ENCODE measurements at places on chromosomes 6 and 20.
A peak's percentile ranks its signal among the peaks of the same experiment; 100 is the strongest.

- no peak for DNase-seq
These were observed 201.3 kb upstream of the BTBD3 start for GRCh38 chr20:11716239-11716944.

DNA sequence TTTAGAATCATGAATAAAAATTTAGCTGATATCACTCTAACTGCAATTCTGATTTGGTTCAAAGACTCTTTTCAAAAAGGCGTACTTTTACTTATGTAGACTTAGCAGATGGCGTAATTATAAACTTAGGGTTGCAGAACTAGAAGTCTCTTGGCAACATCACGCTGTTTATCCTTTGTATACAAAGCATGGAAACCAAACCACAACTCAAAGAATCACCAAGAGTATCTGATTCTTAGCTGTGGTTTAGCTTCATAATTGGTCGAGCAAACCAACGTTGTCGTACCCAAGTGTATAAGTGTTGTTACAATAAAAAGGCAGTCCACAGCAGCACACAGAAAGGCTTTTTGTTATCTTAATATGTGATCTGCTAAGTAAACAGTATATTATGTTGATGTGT is 18.2 kb downstream of the STMND1 start:
- no peak for DNase-seq

DNA sequence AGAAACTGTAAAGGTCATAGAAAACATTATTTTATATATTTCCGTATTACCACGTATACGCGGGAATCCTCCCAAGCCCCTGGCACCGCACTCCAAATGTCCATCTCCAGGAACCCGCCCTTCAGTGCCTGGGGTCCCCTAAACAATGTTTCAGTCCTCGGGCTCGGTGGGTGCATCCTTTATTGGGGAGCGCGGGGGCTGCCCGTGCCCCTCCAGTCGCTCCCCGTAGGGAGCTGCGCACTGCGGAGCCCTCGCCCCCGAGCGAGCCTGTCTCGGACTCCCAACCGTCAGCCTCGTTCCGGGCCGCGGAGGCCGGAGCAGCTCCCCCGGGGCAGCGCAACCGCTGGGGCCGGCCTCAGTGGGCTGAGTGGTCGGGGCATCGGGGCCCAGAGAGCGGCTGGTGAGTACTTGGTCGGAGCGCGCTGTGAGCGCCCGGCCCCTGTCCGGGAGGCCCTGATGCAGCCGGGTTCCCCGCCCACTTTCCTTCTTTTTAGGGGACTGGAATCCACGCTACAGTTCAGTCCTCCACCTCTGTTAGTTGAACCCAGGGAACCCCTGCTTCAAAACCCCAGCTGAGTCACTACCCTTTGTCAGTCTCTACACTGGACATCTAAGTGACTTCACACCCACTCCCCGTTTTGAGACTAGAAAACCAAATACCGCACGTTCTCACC is at the start of gene DNAH8:
TSS of gene DNAH8 (plus strand) at position 296 of the 674 bp plus-strand sequence. CDS start 7,499 bp downstream, outside the sequence.
- no peak for DNase-seq

GRCh38 chr20:54110041-54110440 is 39.6 kb upstream of the BCAS1 start:
- no peak for DNase-seq

DNA sequence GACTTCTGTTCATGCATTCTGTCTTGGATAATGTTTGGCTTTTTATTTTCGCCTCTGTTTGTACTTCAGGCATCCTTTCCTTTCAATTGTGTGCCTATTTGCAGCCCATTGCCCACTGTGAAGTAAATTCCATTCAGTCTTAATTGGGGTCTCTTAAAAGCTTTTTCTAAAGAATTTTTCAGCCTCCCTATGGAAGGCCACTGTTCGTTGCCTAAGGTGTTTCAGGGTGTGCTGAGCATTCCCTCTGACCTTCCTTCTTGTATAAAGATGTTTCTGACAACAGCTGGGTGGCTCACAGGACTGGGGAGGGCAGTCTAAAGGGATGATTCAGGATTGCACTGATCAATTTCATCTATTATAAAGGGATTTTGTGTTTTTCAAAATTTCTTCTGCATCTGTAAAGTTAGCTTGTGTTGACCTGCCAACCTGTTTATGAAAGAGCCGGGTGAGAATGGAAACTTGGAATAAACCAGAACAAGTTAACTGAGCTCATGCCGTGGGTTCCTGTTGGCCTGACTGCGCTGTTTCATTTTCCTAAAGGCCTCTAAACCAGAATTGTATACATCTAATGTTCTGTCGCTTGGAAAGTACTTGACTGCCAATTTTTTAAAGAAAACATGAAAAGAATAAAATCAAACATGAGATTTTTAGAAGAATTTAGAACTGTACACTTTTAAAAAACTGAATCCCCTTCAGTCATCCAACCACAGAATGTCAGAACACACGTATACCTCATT is 14.3 kb downstream of the PHACTR2 start:
- no peak for DNase-seq

GRCh38 chr6:100573166-100573565 is 108.4 kb upstream of the SIM1 start:
- DNase-seq: no peak

DNA sequence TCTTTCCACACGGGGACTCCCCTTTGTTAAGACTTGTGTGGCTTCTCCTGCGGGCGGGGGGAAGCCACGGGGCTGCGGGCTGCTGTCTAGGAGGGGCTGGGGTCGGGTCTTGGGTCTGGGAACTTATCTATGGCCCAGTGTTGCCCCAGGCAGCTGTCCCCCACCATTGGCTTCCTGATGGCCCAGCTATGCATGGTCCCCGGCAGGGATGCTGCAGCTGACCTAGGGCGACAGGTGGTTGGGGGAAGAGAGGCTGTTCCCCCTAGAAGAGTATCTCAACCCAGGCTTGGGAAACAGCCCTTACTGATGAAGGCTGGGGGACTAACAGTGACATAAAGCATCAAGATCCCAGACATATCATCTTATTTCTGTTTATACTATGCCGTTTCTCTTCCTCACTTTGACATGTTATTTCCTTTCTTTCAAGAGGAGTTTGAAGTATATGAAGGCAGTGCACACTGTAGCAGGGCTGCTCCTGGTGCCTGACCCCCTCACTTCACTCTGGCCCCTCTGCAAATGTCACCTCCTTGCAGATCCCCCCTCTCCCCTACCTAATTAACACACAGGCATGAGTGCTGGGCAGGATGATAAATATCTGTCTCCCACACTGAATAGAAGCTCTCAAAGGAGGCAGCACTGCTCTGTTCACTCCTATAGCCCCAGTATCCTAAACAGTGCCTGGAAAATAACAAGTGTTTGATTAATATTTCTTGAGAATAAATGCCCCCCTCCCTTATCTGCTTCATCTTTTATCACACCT is 87.0 kb downstream of the HIVEP2 start:
- DNase-seq: no peak

- no peak for DNase-seq
These were observed 80.8 kb downstream of the RCAN2 start for GRCh38 chr6:46410334-46410953.

- no peak for DNase-seq
These were observed 482.0 kb upstream of the CHD6 start for GRCh38 chr20:42100137-42100704.

GRCh38 chr6:107665382-107665781 is 158.7 kb downstream of the SCML4 start:
- no peak for DNase-seq

DNA sequence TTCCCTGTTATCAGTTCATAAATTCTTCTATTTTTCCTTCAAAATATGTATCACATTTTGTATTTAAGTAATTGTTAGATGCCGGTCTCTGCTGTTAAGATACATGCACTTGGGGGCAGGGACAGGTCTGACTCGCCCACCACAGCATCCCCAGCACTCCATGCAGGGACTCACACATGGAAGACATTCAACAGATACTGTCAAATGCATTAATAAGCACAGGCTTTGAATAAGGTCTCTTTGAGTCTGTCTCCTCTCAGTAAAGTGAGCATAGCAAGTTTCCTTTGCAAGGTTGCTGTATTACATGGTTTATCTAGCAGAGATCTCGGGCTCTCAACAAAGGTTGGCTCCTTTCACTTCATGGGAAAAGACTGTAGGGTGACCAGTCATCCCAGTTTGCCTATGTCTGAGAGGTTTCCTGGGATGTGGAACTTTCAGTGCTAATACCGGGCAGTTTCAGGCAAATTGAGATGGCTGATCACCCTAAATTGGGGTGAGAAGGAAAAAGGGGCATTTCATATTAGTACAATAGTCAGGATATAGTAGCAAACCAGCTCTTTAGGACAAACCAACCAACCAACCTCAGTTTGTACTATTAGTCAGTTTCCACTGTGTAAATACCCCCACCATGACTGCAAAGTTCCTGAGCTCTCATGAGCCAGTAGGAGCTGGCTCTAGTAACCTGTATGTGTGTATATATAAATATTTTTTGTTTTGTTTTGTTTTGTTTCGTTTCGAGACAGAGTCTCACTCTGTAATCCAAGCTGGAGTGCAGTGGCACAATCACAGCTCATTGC is 15.0 kb downstream of the JPH2 start:
- no peak for DNase-seq

DNA sequence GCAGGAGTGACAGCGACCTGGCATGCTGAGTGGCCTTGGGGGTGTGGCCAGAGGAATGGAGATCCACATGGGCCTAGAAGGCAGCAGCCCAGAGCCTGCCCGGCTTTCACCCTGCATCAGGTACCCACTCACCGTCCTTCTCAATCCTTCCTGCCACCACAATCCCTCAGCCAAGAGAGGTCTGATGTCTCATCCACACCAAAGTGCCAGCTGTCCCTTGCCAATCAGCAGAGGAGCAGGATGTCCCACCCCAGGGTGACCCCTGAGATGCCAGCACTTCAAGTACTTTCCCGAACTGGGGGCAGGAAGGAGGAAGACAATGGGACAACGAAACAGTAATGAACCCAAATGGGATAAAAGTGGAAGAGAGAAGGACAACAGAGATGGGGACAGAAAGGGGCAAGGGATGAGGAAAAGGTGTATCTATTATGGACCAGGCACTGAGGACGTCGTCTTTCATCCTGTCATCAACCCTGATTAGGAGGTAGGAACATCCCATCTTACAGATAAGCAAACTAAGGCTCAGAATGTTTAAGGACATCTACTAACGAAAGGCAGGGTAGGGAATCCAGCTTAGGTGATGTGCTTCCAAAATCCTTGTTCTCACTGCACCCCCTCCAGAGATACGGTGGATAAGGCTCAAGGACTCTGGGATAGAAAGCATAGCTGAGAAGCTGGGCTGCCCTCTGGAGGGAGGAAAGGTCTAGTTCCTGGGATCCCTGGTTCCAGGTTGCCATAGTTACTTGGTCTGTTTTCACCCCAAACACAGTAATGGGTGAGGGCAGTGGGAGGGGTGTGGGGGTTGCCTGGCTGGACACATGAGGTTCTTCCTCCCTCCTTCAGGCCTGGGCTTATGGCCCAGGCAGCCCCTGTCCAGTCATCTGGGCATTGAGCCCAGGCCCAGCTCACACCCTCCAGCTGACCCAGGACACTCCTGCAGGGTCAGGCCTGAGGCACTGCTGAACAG is 4.5 kb upstream of the TNXB start:
- DNase-seq: peak; percentile 97

DNA sequence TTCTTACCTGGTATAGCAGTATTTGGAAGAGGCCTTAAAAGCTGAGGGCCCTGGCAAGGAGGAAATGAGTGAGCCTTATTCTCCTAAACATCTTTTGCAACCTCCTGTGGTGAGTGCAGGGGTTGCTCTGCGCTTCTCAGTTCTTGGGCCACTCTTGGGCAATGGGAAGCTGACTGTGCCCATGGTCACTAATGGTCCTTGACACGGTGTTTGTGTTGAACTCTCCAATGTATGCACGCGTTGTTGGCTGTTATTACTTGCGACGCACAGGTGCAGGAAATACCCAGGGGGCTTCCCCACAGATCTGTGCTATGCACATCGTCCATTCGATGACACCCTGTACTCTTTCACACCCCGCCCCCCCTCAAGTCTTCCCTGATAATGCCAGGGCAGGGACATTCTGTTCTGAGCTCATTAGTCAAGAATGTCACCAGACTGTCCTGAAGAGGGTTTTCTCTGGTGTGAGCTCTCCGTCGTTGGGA is 79.7 kb downstream of the EDN1 start:
- no peak for DNase-seq

GRCh38 chr6:137680705-137681346 is 186.2 kb upstream of the TNFAIP3 start:
- DNase-seq: no peak

DNA sequence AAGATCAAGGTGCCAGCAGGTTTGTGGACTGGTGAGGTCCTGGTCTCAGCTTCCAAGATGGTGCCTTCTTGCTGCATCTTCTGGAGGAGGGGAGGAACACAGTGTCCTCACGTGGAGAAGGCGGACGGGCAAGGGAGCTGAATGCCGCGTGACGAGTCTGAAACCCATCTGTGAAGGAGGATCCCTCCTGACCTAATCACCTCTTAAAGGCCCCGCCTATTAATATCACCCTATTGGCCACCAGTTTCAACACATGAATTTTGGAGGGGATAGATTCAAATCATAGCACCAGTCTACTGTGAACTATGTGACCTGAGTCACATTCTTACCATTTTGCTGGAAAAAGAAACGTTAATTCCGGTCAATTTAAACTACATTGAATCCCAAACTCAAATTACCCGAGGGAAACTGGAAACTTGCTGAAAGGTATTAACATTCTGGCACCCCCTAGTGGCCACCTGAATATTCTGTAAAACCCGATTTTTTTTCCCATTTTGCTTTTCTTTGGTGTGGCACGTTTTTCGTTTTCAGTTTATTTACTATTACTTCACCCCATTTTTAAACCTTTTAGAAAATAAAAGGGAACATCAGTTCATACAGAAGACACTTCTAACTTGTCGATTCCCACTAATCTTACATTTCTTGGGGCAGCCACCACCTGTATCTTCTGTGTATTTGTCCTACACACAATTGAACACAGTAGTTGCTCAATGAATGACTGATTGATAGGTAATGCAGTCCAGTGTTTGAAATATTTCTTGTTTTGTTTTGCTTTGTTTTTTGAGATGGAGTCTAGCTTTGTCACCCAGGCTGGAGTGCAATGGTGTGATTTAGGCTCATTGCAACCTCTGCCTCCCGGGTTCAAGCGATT is 17.9 kb upstream of the CCDC170 start:
- no peak for DNase-seq
